IMR-90 (cell line): ENCODE measurements at places on chromosomes 3 and 15. TPM values are rescaled to one million over a fixed set of nuclear protein-coding genes. Genes with fewer than 3 reads are reported as not detected.

DNA sequence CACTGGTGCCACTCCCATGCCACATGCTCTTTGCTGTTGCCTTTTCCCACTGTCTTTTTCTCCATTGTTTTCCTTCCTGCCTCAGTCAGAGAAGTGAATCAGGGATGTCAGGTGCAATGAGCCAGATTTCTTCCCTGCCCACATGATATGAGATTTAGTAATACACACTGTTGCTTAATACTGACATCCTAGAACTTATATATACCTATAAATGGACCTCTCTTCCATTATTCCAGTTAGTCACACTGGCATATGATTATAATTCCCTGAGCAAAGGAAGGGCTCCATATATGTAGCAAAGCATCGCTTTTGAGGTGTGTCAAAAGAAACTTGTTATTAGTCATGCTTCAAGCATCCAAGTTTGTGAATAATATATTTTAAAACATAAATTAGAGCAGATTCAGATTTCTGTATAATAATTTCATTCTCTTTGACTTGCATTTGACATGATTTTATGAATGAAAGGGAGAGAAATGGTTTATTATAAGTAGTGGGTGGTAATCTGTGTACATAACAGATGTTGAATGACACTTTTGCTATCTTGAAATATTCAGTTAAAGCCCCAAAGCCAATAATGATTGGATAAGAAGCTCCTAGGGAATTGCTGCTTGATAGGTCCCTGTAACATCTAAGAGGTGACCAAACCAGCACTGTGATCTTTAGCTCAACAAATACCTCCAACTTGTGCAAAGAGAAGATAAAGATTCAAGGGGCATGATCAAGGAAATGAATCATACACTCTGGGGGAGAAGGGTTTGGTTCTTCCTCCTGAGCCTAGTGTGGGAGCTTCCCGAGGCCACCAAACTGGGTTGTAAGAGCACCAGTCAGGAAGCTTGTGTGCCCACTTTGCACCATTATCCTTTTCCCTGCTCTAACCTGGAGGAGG, 48.6 kb downstream of the CHST2 start:
- peak; percentile 74 for DNase-seq
- no peak overlapping the region; the same call in 1 of the 2 replicates for H3K27ac ChIP-seq
- no peaks in the 10 kb centered on the region for H3K27me3 ChIP-seq
- no peaks in the 10 kb centered on the region for H3K36me3 ChIP-seq

GRCh38 chr3:124351430-124352148, 359.7 kb upstream of the ROPN1 start:
- H3K36me3 ChIP-seq = no peaks in the 10 kb centered on the region
- no peak overlapping the region for H3K4me3 ChIP-seq
- H3K4me1 ChIP-seq = no peaks in the 10 kb centered on the region
- peak; percentile 78 for DNase-seq
- peaks cover 7% of the 10 kb centered on the region; the same call in 1 of the 2 replicates for H3K27me3 ChIP-seq
- no peak overlapping the region for H3K27ac ChIP-seq

DNA sequence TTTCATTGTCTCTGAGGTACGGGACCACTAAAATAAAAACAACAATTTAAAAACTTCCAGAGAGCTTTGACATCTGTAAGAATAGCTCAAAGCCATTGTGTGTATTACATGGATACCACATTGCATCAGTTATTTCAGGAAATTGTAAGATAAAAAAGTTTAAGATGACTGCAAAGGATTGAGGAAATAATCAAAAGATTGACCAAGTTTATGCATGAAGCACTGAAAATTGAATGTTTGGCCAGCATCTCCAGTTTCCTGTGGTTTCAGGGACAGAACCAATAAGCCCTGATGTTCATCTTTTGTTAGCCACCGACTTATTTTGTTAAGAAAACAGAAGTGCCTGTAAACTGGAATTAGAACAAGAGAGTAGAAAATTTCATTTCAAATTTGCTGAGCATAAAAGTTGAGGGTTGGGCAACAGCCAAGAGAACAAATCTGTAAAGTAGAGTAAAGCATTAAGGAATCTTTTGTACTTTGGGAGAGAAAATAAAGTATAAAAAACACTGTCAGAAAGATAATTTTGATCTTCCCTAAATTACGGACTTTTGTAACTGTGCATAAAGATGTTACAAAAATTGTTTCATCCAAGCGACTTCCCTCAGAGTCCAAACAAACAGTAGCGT, 211.5 kb upstream of the P2RY1 start:
- DNase-seq = no peak
- H3K36me3 ChIP-seq = no peaks in the 10 kb centered on the region
- H3K27ac ChIP-seq = no peak overlapping the region

DNA sequence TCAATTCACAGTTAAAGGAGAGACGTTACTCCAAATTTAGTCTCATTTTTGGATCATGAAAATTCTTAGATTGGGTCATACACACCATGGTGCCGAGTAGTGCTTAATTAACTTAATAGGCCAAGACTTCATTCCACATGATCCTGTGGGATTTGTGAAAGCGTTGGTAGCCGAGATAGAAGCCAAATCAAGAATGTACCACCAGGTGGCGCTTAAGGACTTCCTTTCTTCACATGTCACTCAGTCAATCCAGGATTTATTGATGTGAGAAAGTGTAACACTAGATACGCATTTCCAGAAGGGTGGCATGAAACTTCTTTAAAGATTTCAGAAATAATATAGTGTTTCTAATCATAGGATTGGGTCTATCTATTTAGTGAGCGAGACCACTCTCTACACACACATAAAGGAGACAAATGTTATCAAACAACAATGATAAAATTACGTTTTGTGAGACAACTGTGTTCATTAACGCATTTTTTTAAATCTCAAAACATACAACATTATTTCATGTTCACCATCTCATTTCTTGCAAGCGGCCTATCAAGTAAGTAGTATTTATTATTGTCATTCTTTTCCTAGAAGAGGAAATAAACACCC, 436.1 kb downstream of the CHL1 start:
- H3K4me3 ChIP-seq = no peak overlapping the region
- no peaks in the 10 kb centered on the region for H3K27me3 ChIP-seq
- no peak overlapping the region for H3K27ac ChIP-seq
- no peaks in the 10 kb centered on the region for H3K36me3 ChIP-seq
- peak; percentile 18 for DNase-seq

GRCh38 chr3:53065841-53066480, 20.1 kb upstream of the SFMBT1 start:
- no peak for DNase-seq
- no peaks in the 10 kb centered on the region for H3K4me1 ChIP-seq
- no peaks in the 10 kb centered on the region for H3K36me3 ChIP-seq
- no peak overlapping the region for H3K4me3 ChIP-seq

DNA sequence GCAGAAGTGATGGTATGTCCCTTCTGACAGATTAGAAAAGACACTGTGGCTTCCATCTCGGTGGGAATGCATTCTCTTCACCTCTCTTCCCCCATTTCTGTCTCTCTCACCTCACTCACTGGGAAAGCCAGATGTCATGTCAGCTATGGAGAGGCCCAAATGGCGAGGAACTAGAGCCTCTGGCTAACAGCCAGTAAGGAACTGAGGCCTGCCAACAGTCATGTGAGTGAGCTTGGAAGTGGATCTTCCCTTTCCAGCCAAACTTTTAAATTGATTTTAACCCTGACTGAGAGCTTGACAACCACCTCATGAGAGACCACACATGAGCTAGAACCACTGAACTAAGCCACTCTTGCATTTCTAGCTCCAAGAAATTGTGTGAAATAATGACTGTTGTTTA, 35.2 kb upstream of the CDAN1 start:
- no peak overlapping the region for H3K27ac ChIP-seq
- H3K36me3 ChIP-seq = peaks cover 7% of the 10 kb centered on the region; the same call in 1 of the 2 replicates
- DNase-seq = no peak
- no peak overlapping the region for H3K4me3 ChIP-seq
- no peaks in the 10 kb centered on the region for H3K4me1 ChIP-seq

ZNF502 gene
- total RNA-seq = 5.7 and 6.1 TPM in 2 replicates

- H3K27ac ChIP-seq = no peak overlapping the region
- peaks cover 6% of the 10 kb centered on the region for H3K27me3 ChIP-seq
- H3K36me3 ChIP-seq = no peaks in the 10 kb centered on the region
- peak; percentile 85 for DNase-seq
- H3K4me1 ChIP-seq = peaks cover 2% of the 10 kb centered on the region; the same call in 1 of the 2 replicates
These were observed 36.9 kb upstream of the HERC1 start for GRCh38 chr15:63870487-63871209.

DNA sequence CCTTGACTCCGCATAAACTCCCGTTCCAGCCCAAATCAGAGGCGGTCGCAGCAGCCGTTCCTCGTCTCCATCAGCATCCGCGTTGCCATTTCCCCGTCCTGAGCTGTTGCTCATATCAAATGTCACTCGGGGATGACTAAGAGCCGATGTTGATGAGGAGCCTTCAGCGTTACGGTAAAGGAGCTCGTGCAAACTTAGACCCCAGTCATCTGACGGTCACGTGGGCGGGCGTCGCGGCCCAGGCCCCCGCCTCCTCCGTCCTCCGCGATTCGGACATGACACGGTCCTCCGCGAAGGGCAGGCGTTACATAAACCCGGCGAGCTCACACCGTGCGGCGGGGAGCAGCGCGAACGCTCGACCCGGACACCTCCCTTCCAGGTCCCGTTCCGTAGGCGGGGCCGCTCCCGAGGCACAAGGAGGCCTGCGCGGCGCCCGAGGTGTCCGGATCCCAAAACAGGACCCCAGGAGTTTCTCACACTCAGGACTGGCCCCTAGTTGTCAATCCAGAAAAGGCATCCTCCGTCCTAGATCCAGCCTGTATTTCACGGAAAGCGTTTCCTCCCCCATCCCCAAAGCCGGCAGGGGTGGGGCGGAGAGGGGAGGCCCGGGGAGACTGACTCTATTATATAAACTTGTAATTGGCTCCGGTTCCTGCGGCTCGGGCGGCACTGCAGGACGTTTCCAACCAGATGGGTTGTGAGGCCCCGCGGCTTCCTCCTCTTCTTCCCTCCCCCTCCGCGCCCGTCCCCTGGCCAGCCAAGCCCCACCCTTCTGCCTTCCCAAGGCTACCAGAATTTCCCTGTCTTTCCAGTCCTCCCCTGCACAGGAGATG, 100.0 kb upstream of the IGF1R start:
- H3K36me3 ChIP-seq = no peaks in the 10 kb centered on the region
- 0 out of 2 replicates have a peak, but pooled peaks cover 1% of the 10 kb centered on the region for H3K27me3 ChIP-seq
- H3K27ac ChIP-seq = peak overlapping the region; percentile 92
- H3K4me1 ChIP-seq = no peaks in the 10 kb centered on the region
- H3K4me3 ChIP-seq = peak overlapping the region; percentile 51
- DNase-seq = peak; percentile 73

DNA sequence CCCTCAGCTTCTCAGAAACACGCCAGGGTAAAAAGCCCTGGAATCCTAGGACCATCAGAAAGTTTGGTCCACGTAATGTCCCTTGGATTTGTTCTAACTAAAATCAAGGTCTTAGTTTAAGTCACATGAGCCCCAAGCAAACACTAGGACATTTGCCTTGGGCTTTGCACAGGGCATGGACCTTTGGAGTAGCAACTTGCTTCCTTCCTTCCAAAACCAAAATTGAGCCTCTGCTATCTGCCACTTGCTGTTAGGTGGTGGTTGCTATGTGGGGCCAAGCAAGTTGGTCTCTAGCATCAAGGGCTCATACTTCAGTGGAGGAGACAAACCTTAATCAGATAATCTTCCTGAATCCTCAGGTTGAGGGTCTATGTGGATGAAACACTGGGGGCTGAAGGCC, 4.0 kb upstream of the DAG1 start:
- DNase-seq = no peak
- H3K27me3 ChIP-seq = no peaks in the 10 kb centered on the region
- H3K4me3 ChIP-seq = no peak overlapping the region
- H3K4me1 ChIP-seq = peaks cover 18% of the 10 kb centered on the region
- no peak overlapping the region for H3K27ac ChIP-seq
